ENCODE measurements at places on chromosomes 4 and X.
A peak's percentile ranks its signal among the peaks of the same experiment; 100 is the strongest.

- no peak for DNase-seq
Measured at GRCh38 chr4:24690436-24690835, 104.9 kb upstream of the SOD3 start.

- DNase-seq: no peak
Measured at GRCh38 chrX:71107762-71108360, 1.3 kb upstream of the CXorf65 start.

DNA sequence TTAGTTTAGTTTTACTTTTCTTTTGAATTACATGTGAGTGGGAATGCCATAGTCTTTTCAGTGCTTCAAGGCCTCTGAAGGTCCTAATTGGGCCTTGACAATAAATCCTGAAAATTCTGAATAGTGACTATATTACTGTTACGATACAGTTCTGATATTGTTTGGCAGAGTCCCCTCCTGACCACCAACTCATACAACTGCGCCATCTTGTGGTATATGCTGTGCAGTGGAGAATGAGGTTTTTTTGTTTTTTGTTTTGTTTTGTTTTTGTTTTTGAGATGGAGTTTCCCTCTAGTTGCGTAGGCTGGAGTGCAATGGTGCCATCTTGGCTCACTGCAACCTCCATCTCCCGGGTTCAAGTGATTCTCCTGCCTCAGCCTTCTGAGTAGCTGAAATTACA, 56.6 kb upstream of the CHRDL1 start:
- DNase-seq: no peak

DNA sequence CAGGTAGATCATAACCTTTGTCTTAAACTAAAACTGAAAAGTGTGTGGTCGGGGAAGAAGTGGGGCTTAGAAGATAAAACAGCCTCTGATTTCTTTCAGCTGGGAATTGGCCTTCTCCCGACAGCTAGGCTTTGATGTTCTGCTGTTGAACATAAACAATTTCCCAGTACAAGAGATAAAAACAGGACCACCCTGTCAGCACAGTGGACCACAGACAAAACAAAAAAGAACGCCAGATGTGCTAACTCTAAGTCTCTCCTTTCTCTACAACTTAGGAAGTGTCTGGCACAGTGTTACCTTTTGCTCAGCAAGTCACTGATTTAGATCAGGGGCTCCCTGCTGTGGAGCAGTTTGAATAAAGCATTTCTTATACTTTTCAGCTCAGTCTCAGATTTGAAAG, 87.5 kb upstream of the UXT start:
- no peak for DNase-seq

GRCh38 chrX:46204721-46205422, 340.3 kb downstream of the ZNF674 start:
- DNase-seq: no peak

GRCh38 chr4:24771241-24771640, 24.1 kb upstream of the SOD3 start:
- no peak for DNase-seq

GRCh38 chr4:123986268-123986798, 589.7 kb downstream of the SPRY1 start:
- DNase-seq: no peak

GRCh38 chr4:139763205-139763604, 97.6 kb downstream of the MGST2 start:
- DNase-seq: no peak

- DNase-seq: no peak
Measured at GRCh38 chr4:158906073-158906472, 137.2 kb downstream of the FNIP2 start.

- no peak for DNase-seq
Measured at GRCh38 chrX:149939655-149939904, 1.3 kb upstream of the EOLA2 start.

DNA sequence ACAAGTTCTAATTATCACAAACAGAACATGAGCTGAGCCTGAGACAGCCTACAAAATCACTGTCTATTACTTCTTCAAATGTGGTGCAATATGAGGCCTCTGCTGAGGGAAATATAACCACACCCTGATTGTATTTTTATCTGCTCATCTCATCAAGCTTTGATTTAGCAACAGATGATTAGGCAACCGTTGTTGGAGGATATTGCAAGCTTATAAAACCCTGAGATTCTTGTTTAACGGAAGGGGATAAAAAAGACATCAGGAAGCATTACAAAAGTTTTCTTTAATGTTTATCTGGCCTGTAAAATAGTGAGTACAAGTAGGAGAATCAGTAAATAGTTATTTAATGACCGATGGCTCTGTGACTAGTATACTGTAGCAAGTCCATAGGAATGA, 108.5 kb downstream of the ZNF330 start:
- DNase-seq: no peak

GRCh38 chr4:86972997-86973396, 38.2 kb downstream of the AFF1 start:
- DNase-seq: no peak

GRCh38 chrX:54994668-54995351, 822 bp upstream of the PFKFB1 start:
- DNase-seq: no peak

DNA sequence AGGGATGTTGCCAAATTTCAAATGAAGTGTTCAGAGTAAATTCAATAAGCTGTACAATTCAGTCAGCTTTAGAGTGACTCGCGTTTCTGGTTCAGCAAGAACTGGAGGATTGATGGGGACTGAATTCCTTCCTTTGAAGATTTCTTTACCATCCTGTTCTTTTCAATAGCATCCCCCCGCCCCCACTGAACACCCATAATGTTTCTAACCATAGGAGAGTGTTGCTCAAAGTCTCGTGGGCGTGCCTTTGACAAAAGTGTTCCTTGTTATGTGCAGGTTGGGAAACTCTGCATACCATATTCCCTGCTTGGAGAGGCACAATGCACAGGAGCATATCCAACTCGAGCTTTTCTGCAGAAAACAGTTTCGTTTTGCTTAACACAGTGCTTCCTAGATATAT, 323.5 kb upstream of the CASK start:
- no peak for DNase-seq

DNA sequence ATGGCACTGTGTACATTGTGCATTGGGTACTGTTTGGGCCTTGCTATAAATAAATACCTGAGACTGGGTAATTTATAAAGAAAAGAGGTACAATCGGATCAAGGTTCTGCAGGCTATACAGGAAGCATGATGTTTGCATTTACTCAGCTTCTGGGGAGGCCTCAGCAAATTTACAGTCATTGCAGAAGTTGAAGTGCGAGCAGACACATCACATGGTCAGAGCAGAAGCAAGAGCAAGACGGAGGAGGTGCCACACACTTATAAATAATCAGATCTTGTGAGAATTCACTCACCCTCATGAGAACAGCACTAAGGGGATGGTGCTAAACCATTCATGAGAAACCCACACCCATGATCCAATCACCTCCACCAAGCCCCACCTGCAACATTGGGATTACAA, 505.0 kb downstream of the ARAP2 start:
- no peak for DNase-seq

GRCh38 chr4:182400790-182401189, 157.6 kb downstream of the TENM3 start:
- DNase-seq: no peak

DNA sequence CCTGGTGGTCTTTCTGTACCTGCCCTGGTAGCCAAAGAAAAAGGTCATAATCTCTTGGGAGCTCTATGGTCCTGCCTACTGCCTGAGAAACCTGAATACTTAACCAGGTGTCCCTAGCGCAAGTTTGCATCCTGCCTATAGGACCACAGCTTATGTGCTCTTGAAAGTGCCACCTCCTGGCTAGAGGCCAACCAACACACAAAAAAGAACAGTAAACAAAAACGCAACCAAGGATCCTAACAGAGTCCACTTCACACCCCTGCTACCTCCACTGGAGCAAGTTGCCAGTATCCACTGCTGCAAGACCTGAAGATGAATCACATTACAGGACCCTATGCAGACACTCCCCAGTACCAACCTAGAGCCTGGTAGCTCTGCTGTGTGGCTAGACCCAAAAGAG, 103.2 kb upstream of the PABPC5 start:
- no peak for DNase-seq

GRCh38 chr4:15428611-15429010, 778 bp downstream of the C1QTNF7 start:
- no peak for DNase-seq

- no peak for DNase-seq
Measured at GRCh38 chr4:142815834-142816233, 30.3 kb downstream of the INPP4B start.

GRCh38 chrX:18983666-18984380, at the start of gene PHKA2:
Gene PHKA2, minus strand, starts transcription at chrX:18984114. Its CDS starts 182 bp downstream, at chrX:18983932.
- peak; percentile 30 for DNase-seq

GRCh38 chr4:123980736-123981300, 584.2 kb downstream of the SPRY1 start:
- DNase-seq: no peak

GRCh38 chrX:110168585-110168984, 149.3 kb downstream of the AMMECR1 start:
- DNase-seq: no peak

GRCh38 chr4:181548873-181549575, 694.2 kb upstream of the TENM3 start:
- DNase-seq: no peak

Measured in stimulated activated CD4-positive, alpha-beta T cell treated with anti-CD3 and anti-CD28 coated beads, Interleukin-1b, Interleukin-23, amount 100 ng/mL, for 24 hours (primary cell).